ENCODE measurements at places on chromosomes 3 and 15.

GRCh38 chr15:89551550-89551949, 23.7 kb upstream of the TICRR start:
- DNase-seq: no peak

DNA sequence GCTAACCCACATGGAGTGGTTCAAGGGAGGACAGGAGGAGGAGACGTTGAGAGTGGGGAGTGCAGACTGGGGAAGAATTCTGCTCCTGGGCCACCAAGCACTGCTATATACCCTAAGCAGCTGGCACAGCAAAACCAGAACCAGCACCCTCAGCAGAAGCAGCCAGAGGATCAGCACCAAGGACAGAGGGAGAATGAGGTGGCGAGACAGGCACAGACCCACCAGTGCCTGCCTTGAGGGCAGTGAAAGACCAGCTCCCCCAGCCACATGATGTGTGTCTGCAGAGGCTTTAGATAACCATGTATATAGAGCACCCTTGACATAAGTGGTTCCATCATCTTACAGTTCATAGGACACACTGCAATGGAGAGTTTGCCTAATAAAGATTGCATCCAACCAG, 319.0 kb downstream of the GABRB3 start:
- no peak for DNase-seq

GRCh38 chr15:41809526-41810220, 18.2 kb upstream of the JMJD7 start:
- no peak for DNase-seq

GRCh38 chr3:65974509-65974908, 64.2 kb downstream of the MAGI1 start:
- no peak for DNase-seq

DNA sequence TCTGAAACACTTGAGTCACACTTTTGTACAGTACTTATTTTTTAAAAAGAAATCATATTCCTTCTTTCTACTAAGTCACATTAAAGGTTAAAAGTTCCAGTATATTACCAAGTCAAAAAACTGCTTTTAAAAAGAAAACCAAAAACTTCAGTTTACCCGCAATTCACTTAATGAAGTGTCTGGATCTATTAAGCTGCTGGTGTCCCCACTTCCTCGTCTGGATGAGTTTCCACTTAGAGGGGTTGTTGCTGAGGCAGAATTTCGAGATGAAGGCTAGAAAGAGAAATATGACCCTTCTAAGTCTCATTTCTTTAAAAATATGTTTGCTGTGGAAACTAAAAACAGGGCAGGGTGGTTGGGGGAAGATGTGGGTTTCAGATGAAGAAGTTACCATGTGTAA, 79.7 kb downstream of the LRRFIP2 start:
- no peak for DNase-seq

- no peak for DNase-seq
These were observed 5.3 kb downstream of the PLEKHO2 start for GRCh38 chr15:64847016-64847415.

- DNase-seq: no peak
These were observed 9.4 kb downstream of the ITPKA start for GRCh38 chr15:41502795-41503668.

DNA sequence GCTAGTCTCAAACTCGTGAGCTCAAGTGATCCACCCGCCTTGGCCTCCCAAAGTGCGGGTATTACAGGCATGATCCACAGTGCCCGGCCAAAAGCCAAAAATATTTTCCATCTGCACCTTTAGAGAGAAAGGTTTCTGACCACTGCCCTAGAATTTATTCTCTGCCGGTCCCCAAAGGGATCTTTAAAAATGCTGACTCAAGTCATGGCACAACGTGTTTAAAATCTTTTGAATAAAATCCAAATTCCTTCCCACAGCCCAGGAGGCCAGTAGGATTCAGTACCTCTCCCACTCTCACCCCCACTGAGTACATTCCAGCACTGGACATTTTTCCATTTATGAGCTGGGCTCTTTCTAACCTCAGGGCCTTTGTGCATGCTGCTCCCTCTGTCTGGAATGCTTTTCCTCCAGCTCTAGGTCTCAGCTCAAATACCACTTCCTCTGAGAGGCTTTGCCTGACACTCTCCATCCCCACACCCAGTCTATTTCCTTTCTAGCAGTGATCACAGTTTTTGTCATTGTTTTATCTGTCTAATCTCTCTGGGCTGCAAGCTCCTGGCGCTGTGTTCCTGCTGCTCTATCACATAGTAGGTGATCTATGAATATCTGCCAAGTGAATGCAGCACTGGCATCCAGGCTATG, 502.9 kb downstream of the SHQ1 start:
- DNase-seq: no peak

- no peak for DNase-seq
These were observed 25.5 kb downstream of the ESYT3 start for GRCh38 chr3:138459619-138460535.

DNA sequence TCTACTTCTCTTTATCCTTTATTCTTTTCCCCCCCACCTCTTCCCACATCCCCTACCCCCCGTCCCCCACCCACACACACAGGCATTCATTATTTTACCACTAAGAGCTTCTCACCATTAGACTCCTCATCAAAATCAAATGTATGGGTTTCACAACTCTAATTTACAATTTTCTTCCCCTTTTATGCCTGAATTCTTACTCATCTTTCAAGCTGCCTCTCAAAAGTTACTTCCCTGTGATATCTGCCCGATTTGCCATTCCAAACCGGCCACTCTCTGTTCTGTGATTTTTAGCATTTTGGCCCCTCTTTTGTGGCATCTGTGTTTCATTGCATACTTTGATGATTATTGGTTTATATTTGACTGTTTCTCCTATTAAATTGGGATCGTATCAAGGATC, 42.2 kb downstream of the SLC9A9 start:
- DNase-seq: no peak

GRCh38 chr15:51620641-51621040, 1.9 kb downstream of the DMXL2 start:
- no peak for DNase-seq

- DNase-seq: no peak
These were observed 507.2 kb downstream of the MAGI1 start for GRCh38 chr3:65531499-65531898.

GRCh38 chr3:142027735-142028134, 121.6 kb downstream of the TFDP2 start:
- DNase-seq: peak; percentile 56
